PC-9 (cell line): ENCODE measurements at places on chromosomes 2 and 18.

DNA sequence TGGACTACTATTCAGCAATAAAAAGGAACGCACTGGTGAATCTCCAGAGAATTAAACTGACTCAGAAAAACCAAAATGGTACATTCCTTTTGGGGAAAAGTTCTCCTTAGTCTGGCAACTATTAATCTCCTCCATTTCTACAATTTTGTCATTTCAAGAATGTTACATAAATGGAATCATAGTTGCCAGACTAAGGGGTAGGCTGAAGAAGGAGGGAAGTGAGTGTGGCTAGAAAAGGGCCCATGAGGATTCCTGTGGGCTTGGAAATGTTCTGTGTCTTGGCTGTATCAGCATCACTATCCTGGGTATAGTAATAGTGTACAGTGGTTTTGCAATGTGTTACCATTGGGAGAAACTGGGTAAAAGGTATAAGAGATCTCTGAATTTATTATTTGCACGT is 72.4 kb downstream of the ZAP70 start:
- no peak for DNase-seq

DNA sequence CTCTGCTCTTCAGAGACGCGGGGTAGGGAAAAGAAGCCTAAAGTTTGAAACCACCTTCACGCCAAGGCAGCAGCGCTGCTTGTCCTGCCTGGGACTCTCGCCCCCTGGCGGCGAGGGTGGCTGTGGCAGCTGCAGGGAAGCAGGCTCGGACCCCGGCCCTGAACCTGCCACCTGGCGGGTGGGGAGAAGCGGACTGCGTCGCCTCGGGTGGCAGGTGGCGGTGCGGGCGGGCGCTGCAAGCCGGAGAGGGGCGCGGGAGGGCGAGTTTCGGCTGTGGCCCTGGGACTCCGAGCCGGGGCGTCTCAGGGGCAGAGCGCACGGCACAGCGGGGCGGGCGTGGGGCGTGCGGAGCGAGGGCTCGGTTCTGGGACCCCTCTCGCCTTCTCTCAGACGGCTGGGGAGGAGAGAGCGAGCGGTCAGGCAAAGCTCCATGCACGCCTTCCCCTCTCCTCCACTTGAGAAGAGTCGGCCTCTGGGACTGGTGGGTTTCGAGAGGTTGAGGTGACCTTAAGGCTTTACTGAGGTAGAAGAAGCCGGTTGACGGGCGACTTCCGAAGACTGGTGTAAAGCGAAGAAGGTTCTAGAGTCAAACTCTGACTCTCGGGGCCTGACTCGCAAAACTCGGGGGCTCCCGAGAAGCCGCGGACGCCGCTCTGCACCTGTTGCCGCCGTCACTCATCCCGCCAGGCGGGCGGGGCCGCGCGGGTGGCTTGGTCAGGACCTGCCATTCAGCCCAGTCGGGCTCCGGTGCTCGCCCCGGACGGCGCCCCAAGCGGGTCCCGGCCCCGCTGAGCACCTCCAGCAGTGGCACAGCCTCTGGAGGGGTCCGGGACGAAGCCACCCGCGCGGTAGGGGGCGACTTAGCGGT is 1.1 kb upstream of the BOLL start:
- DNase-seq = no peak

DNA sequence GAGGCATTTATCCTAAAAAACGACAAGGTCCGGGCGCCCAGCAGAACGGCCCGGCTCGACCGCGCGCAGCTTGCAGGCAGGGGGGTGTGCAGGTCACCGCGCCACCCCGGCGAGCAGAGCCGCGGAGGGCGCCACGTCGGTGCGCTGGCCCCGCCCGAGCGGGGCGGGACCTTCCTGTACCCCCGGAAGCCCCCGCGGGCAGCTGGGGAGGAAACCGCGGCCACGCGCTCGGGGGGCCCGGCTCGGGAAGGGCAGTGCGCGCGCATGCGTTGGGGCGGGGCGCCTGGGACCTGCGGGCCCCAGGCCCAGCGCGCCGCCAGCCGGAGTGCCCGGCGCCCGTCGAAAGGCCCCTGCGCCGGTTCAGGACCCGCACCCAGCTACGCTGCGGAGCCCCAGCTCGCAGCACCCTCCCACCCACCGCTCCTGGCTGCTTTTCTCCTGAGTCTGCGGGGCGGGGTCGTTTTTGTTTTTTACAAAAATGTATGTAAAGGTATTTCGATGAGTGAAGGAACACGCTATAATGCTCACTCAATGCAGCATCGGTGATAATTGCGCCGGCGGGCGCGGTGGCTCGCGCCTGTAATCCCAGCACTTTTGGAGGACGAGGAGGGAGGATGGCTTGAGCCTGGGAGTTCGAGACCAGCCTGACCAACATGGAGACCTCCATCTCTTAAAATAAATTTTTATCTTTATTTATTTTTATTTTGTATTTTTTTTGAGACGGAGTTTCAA is 47.7 kb upstream of the POMC start:
- DNase-seq = no peak

GRCh38 chr2:110865188-110865587 is 132.8 kb downstream of the ACOXL start:
- no peak for DNase-seq

DNA sequence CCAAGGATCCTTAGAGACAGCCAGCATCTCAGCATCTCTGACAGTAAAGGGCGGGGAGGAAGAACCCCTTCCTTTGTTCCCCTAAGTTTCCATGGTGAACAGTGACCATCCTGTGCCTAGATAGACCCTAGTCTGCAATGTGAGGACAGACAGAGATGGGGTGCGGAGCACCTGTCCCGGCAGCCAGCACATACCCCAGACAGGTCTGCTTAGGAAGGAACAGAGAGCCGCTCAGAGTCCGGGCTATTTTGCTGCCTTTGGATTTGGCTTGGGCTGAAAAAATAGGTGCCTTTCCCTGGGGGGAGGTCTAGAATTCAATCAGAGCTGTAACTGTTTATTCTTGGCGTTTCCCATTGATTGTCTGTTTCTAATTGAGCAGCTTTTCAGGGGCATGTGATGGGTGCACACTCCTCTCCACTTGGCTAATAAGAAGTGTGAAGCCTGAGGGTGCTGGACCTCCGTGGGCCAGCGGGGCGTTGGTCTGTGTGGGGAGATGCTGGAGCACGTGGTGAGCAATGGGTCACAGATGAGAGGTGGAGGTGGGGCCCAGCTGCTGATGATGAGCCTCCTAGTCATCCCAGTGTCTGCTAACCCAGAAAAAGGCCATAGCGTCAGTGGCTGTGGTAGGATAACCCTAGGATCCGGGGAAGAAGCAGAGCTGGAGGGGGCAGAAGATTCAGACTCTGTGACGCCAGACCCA is 236.8 kb downstream of the SEPTIN10 start:
- no peak for DNase-seq

- no peak for DNase-seq
Observed at GRCh38 chr2:200025717-200026116, 70.3 kb downstream of the MAIP1 start.

DNA sequence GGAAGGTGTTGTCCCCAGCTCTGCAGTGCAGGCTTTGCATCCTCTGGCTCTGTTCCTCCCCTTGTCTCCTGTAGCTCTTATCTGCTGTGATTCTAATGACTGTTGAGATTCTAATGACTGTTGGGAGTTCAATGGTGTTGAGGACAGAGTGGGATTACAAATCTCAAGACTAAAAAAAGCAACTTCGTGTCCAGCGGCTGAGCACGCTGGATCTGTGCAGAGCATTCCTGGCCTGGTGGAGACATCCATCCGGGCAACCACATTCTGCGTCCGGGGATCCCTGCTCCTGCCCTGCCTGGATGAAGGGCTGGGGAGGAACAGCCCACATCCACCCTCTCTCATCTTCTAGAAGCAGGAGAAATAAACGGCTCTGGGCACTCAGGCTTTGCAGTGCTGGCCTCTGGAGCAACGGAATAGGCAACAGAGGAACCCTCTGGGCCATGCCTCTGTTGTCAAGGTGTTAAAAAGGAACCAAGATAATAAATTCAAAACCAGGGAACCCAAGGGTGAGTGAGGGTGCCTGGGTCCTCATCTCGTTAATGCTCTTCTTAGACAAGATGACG is 106.7 kb upstream of the ASB18 start:
- no peak for DNase-seq

DNA sequence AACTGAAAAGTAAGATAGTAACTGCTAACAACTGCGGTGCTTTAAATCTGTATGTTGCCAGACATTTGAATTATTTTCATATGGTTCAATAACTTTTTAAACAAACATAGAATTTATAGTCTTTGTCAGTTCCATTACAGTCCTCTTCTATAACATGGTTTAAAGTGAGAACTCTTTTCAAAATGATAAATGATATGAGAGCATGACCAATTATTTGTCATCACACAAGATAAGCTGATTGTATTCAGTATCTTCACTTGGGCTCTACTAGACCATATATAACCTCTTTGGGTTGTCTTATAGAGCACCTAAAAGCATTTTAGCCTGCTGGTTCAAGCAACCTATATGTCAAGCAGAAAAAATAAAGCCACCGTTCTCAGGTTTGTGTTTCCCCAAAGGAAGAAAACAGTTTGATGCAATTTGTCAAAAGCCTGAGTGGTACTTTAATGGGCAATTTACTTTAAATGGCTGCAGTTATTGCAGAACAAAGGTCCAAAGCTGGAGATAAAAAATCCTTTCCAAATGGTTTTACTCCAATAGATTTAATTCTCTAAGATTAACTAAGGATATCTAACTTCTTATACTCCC is 298.4 kb downstream of the FSIP2 start:
- no peak for DNase-seq
